Activated CD4-positive, alpha-beta T cell treated with anti-CD3 and anti-CD28 coated beads, Interleukin-2, amount 50 U/mL, for 4 hours (primary cell): ENCODE measurements at places on chromosomes 12 and 14.

DNA sequence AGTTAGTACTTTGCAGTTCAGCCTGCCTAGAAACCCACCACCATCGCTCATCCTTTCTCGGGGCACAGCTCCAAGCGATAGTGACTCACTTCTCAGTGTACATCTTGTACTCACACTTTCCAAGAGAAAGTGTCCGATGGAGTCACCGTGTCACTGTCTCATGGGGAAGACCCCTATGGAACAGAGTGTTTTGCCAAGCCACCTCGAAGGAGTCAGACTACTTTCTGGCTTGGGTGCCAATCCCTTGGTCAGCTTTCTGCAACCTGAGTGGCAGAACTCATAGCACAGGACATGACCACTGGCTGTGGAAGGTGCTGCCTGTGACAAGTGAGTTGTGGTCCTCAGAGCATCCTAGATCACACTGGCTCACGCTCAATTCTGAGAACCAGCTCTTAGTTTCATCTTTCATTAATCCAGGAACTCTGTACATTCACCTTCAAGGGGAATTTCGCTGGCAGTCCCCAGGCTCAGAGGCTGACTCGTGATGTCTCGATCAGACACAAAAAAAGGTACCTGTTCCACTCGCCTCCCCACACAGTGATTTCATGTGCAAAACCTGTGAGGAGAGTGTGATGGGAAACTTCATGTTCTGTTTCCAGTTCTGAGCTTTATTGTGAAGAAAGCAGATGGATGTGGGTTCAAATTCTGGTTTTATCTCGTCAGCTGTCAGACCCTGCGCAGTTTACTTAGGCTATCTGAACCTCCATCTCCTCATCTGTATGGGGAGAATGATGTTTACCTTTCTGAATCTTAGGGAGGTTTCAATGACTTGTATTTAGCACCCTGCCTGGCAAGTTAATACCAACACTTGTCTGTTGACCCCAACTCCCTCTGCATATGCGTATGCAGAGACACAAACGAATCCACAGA lies 127.3 kb upstream of the CCND2 start:
- peak; percentile 54 for DNase-seq

GRCh38 chr12:28771968-28772367 lies 377.1 kb upstream of the FAR2 start:
- DNase-seq, result no peak

GRCh38 chr12:121957861-121958515 lies 39.6 kb downstream of the CFAP251 start:
- no peak for DNase-seq

DNA sequence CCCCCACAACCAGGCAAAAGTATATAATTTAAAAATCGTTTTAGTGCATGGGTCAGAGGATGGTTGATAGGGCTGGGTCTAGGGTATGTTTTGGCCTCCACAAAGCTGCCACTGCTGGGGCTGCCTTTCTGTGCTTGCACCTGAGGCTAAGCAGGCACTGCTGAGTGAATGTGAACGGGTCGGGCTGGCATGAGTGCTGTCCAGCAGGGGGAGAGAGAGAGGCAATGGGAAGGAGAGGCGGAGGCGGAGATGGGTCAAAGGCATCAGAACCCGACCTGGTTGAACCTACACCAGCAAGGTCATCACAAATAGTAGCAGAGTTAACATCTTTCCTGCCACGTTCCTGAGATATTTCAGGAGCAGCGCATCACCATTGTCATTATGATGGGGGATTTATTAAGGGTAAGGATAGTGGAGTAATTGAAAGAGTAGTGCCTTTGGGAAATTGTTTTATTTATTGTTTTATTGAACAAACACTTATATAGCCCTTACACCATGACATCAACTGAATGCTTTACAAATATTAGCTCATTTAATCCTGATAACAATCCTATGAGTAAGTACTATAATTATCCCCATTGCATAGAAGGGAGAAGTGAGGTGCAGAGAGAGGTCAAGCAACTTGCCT lies 5.8 kb upstream of the NRXN3 start:
- DNase-seq, result no peak

DNA sequence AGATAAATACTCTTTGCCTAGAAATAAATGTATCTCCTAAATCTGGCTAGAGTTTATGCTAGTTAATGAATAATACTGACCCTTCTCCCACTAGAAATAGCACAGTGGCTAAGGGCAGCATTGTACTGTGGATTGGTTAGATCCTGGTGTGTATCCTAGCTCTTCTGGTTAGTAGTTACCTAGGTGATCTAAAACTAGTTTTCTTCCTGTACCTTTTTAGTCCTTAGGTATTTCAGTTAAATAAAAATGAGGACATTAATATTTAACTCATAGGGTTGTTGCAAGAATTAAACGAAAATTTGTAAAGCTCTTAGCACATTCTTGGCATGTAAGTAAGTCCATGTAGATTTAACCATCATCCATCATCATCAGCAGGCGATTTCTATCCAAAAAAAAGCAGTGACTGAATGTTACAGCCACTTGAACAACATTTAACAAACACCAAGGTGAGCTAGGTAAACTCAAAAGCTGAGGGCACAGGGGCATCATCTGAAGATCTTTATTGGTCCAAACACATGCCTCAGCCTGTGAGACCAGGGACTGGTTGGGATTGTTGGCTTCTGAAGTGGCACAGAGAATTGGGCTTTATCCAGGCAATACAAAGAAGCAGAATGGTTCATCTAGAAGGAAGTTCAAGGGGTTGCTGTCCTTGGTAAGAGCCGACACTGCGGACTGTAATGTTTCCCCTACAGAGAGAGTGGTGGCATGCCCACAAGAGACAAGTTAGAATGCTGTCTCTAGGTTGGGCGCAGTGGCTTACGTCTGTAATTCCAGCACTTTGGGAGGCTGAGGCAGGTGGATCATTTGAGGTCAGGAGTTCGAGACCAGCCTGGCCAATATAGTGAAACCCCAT lies 100.8 kb downstream of the GAS2L3 start:
- no peak for DNase-seq

DNA sequence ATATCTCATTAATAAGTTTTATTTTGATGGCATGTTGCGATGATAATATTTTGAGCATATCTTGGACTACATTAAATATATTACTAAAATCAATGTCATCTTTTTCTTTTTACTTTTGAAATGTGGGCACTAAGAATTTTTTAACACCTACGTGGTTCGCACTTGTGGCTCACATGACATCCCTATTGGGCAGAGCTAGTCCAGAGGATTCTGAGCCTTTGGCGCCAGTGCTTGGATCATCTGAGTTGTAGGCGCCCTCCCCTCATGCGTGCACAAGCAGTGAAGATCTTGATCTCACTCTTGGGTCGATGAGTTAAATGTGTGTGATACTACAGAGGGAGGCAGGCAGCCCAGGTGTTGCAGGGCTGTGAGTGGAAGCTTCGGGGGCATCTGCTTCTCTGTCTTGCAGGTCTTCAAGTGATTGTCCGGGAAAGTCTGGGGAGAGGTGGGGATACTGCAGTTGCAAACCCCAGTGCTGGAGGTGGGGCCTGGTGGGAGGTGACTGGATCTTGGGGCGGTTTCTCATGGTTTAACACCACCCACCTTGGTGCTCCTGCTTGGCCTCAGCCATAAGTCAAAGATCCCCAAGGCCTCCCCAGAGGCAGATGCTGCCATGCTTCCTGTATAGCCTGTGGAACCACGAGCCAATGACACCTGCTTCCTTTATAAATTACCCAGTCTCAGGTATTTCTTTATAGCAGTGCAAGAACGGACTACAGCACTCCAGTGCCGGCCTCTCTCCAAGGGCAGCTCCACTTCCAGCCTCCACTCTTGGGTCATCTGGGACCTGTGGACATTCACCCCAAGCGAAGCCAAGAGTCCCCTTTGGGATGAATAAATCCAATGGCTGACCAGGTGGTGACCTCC lies 46.1 kb upstream of the PPP2R5C start:
- DNase-seq, result no peak

- DNase-seq, result no peak
These were observed 13.5 kb downstream of the EXD2 start for GRCh38 chr14:69204753-69205152.

- no peak for DNase-seq
These were observed 160.6 kb downstream of the CAPZA3 start for GRCh38 chr12:18898470-18898869.

- DNase-seq, result no peak
These were observed 48.7 kb upstream of the USP15 start for GRCh38 chr12:62211510-62211909.

- DNase-seq, result no peak
These were observed 1114.4 kb downstream of the SLC16A7 start for GRCh38 chr12:60710246-60710645.

DNA sequence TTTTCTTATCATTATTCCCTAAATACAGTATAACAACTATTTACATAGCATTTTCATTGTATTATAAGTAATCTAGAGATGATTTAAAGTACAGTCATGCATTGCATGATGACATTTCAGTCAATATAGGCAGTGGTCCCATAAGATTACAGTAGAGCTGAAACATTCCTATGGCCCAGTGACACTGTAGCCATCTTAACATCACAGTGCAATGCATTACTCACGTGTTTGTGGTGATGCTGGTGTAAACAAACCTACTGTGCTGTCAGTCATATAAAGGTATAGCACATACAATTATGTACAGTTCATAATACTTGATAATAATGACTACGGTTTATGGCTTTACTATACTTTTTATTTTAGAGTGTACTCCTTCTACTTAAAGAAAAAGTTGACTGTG lies 13.3 kb downstream of the LLPH start:
- DNase-seq, result no peak

GRCh38 chr14:81341370-81341769 lies 58.8 kb downstream of the STON2 start:
- DNase-seq, result no peak

DNA sequence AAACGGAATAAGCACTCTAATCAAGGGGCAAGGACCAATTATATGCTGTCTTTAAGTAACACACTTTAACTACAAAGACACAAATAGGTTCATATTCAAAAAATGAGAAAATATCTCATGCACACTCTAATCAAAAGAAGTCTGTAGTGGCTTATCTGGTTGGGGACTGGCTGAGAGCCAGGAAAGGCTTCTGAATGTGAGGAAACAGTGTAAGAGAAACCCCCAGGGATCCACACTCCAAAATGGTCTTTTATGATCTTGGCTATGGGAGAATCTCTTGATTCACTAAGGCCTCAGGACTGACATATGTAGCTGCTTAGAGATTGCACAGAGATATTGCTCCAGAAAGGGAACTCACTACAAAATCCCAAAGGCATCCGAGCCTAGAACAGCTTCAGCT lies 10.3 kb downstream of the CTSG start:
- no peak for DNase-seq

DNA sequence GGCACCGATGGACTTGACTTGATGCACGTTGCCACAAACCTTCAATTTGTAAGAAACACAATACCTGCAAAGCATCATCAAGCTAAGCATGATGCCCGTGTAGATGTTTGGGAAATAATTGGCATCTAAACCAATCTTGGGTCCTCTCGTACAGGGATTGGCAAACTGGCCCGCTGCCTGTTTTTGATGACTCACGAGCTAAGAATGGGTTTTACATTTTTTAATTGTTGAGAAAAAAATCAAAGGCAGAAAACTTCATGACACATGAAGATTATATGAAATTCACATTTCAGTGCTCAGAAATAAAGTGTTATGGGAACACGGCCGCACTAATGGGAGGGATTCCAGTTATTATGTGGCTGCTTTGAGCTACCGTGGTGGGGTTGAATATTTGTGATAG lies 10.9 kb downstream of the MTA1 start:
- no peak for DNase-seq

DNA sequence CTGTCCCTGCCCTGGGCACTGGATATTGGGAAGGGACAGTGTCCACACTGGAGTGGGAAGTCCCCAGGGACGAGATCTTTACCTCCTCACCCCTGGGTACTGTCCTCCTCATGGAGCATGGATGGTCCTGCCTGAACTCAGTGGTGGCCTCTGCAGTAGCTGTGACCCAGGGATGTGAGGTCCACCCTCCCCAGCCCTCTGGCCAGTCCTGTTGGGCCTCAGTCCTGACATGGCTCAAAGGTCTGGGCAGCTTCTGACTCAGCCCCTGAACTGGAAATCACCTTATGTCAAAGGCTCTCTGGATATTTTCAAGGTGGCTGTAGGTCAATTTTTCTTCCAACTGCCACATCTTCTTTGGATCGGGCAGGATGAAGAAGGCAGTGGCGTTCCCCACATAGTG lies 24.4 kb downstream of the SERPINA1 start:
- DNase-seq, result no peak

DNA sequence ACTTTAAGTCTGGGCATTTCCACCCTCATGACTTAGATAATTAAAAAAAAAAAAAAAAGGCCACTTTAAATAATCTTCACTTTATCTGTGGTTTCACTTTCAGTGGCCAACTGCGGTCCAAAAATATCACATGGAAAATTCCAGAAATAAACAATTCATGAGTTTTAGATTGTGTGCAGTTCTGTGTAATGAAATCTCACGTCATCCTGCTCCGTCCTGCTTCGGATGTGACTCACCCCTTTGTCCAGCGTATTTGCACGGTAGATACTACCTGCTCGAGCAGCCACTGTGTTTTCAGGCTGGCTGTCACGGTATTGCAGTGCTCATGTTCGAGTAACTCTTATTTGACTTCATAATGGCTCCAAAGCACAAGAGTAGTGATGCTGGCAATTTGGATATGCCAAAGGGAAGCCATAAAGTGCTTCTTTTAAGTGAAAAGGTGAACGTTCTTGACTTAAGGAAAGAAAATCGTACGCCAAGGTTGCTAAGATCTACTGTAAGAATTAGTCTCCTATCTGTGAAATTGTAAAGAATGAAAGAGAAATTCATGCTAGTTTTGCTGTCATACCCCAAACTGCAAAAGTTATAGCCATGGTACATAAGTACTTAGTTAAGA lies 2.4 kb downstream of the E2F7 start:
- no peak for DNase-seq

DNA sequence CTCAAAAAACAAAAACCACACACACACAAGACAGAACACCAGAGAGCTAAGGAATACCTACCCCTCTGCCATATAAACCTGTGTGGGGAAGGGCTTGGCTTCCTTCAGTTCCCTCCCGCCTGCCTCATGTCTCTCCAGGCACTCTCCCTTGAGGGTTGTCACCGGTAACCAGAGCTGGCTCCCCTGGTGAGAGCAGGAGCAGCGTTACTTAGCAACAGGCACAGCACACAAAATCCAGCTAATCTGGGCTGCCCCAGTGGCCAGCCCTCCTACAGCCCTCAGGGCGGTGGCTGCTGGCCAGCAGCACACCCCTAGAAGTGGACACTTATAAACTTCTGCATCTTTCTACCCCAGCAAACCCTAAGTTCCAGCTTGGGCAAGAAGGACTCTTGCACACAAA lies 21.6 kb upstream of the NR4A1 start:
- no peak for DNase-seq

GRCh38 chr14:52776816-52777215 lies 14.6 kb downstream of the GNPNAT1 start:
- DNase-seq, result no peak
